Psoas muscle (tissue), 8 donors: ENCODE measurements at places on chromosomes 5 and 9.
A peak's percentile ranks its signal among the peaks of the same experiment; 100 is the strongest.

GRCh38 chr5:7745882-7746610, 104.9 kb downstream of the CFAP90 start:
- DNase-seq = peak; percentile 80

DNA sequence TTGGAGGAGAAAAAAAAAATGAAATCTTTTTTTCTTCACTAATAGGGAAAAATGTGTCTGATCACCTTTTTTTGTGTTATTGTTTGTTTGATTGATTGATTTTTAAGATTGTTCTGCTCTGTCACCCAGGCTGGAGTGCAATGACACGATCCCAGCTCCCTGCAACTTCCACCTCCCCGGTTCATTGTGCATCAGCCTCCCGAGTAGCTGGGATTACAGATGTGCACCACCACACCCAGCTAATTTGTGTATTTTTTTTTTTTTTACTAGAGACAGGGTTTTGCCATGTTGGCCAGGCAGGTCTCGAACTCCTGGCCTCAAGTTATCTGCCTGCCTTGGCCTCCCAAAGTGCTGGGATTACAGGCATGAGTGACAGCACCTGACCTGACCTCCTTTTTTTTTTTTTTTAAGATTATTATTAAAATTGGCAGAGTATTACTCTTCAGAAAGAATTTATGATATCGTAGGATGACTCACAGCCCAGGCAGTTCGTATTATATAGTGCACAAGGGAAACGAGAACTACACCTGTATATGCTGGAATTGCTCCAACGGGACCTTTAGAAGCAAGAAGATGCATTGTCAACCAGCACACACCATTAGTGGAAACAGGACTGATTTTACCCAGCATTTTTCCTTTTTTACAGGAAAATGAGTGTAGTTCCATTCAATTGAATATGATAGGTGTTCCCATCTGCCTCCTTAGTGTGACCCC, 27.7 kb downstream of the FUBP3 start:
- DNase-seq = no peak

- DNase-seq = no peak
Measured at GRCh38 chr9:33380390-33381094, 21.8 kb downstream of the AQP7 start.

GRCh38 chr5:73506459-73506955, 8.3 kb downstream of the BTF3 start:
- DNase-seq = no peak

GRCh38 chr5:2797981-2798380, 46.5 kb upstream of the IRX2 start:
- no peak for DNase-seq

- no peak for DNase-seq
Measured at GRCh38 chr5:159586921-159587320, 256.6 kb upstream of the IL12B start.

DNA sequence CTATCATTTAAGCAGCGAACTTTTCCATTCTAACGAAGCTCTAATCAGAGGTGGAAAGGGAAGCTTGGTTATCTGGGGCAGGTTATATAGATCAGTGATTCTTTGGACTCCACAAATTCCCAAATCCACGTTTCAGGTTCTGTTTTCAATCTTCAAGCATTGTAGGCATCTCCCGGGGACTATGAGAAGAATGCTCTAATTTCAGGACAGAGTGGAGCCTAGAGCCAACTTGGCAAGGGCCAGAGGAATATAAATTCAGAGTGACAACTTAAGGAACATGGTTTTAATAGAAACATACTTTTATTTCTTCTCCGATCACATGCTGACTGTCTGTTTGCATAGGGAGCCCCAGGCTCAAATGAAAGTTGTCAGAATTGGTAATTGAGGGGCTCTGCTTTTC, 514.0 kb upstream of the KLF4 start:
- DNase-seq = no peak

DNA sequence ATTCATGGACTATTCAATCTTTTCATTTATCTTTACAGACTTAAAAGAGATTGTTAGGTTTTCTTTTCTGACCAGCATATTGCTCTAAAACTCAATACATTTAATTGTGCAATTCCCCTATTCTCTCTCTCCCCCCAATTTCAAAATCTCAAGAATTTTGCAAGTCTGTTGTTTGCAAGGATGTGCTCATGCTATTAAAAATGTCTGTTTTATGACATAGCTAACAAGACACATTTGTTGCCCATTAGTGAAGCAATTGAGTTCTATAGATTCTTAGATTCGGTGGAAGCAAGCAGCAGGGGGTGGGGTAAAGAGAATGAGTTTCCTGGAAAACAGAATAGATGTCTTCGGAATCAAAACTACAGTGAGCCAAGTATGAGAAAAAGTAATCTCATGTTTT, 8.5 kb upstream of the CSNK1A1 start:
- no peak for DNase-seq

DNA sequence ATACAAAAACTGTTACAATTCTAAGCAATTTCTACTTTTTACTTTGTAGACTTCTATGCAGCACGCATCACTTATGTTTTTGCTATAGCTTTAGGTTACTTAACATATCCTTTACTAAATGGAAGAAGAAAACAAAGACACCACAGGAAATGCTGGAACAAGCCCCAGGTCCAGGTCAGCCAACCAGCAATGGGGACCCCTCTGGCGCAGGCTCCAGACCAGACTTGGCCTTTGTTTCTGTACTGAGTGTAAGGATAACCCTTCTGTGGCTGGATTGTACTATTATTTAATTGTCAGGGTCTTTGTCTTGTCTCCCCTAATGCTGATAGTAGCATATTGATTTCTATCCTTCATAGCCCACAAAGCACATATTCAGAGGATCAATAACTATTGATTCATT, 4.2 kb downstream of the SEMA4D start:
- no peak for DNase-seq

GRCh38 chr9:7287986-7288385, 511.6 kb downstream of the DMAC1 start:
- DNase-seq = no peak

DNA sequence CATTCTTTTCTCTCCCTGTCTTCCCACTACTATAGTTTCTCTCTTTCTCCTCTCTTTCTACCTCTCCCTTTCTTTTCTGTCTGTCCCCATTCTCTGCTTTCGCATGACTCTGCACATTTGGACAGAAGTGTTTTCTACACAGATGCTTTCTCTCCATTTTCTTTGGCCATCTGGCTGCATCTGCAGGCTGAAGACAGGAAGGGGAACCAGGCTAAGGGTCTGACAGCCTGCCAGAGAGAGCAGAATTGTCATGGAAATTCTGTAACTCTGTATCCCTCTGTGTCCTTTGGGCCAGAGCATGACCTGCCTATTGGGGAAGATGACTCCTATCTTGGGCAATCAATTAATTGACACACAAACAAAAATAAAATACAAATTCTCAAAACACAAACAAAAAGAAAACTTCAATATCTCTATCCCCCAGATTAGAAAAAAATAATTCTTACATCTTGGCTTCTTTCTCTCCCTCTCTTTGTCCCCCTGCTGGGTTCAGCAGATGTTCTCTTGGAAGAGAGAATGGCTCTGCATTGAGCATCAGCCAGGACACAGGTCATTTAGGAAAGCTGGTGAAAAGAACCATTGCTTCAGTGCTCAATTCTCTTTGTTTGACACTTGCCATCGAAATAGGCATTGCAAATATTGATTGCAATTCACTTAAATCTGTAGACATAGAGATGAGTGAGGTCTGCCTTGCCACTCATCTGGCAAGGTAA, 415.9 kb upstream of the KLF4 start:
- DNase-seq = no peak

DNA sequence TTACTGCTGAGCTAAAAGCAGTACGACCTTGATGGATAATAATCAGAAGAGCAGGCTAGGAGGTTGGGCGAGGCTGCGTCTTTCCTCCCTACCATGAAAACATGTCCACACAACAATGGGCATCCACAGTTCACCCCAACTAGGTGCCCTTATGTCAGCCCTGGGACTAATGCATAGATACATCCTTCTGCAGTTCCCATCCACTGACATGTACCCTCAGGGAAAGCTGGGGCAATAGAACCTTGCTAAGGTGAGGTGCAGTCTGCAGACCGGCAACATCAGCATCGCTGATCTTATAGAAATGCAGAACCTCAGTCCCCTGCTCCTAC, 697 bp upstream of the PRUNE2 start:
- DNase-seq = no peak

GRCh38 chr5:107565791-107566767, 104.7 kb downstream of the EFNA5 start:
- DNase-seq = no peak

- DNase-seq = no peak
Measured at GRCh38 chr5:145797336-145797735, 37.8 kb downstream of the PRELID2 start.

DNA sequence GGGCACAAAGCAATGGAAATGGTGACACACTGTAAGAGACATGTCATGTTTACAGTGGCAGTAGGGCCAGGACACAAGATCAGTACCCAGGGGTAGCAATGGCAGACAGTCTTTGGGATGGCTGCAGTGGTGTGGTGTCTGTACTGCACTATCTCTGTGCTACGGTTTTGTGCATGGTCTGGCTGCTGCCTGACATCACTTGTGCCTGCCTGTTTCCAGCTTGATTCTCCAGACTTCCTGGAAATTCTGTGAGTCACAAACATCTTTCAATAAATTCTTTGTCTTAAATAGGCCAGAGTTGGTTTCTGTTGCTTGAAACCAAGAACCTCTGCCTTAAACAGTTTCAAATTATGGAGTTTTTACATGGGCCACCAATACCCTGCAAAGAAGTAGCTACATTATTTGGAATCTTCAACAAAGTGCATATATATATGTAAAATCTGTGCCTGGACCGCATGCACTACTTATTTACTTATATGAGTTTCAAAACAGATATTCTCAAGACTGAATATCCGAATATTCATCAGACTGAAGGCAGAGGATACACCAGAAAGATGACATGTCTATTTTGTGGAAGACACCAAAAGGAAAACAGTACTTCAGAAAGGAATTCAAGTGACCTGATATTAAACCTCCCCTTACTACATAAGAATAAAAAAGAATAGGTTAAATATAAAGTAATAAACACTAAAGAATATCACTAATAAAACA, 188.1 kb downstream of the RFX3 start:
- no peak for DNase-seq

DNA sequence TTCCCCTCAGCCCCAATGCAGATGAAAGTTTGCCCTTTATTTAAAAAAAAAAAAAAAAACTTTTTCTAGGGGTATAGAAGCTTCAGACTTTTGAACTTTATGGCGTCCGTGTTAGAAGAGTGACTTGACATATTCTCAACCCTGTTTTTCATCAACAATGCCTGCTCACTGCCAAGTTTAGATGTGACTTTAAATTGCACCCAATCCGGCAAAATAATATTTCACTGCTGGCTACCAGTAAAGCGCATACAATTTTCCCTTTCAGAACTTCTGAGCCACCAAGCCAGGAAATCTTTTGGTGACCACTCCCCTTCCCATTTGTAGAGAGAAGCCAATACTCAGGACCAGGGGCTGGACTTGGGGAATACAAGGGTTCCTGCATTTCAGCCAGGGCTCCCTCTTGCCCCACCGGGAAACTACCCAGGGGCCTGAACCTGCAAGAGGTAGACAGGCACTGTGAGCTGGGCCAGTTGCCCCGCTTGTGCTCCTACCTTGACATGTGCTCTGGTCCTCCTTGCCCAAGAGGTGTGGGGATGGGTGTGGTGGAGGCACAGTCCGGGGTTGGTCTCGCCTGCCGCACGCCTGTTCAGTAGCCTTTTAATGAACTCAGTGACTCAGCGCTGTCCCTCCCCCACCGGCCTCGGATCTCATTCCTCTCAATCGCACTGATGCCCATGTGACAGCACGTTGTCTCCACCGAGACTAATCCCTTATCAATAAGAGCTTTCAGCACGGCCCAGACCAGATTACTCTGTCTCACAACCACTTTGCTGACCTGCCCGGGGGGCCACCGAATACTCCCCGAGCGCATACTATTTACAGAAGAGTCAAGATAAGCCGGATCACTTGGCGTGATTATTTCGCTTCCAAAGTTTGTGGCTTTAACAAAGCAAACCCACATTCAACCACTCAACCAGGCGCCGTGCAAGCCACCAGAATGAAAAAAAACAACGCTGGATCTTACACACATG, 226.4 kb downstream of the DCP2 start:
- peak; percentile 83 for DNase-seq

DNA sequence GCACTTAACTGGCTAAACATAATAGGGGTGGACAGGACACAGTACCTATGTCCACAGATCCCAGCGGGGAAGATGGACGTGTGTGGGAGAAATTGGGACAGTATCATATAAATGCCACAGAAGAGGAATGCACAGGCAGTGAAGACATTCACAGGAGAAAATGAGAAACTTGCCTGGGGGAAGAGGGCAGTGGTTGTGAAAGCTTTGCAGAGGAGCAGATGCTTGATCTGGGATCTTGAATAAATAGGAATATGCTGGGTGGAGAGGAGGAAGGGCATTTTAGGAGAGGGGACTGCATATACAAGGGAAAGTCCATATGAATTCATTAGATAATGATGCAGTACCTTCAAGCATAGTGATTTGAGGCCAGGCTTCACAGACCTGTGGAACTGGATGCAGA, 13.6 kb downstream of the TMEM268 start:
- DNase-seq = no peak

- DNase-seq = peak; percentile 81
Measured at GRCh38 chr5:178590141-178590923, at the start of gene COL23A1. COL23A1 (minus strand) TSS chr5:178590393.

- no peak for DNase-seq
Measured at GRCh38 chr5:132233811-132234683, 6.4 kb upstream of the P4HA2 start.

GRCh38 chr5:163659568-163659902, 154.1 kb downstream of the MAT2B start:
- DNase-seq = no peak

- no peak for DNase-seq
Measured at GRCh38 chr9:106479679-106480078, 383.3 kb upstream of the ZNF462 start.

- DNase-seq = no peak
Measured at GRCh38 chr9:127105805-127106465, 16.5 kb downstream of the ANGPTL2 start.

GRCh38 chr5:174531782-174532191, 192.6 kb upstream of the MSX2 start:
- no peak for DNase-seq

GRCh38 chr5:156678484-156678883, 171.6 kb upstream of the PPP1R2B start:
- DNase-seq = no peak

DNA sequence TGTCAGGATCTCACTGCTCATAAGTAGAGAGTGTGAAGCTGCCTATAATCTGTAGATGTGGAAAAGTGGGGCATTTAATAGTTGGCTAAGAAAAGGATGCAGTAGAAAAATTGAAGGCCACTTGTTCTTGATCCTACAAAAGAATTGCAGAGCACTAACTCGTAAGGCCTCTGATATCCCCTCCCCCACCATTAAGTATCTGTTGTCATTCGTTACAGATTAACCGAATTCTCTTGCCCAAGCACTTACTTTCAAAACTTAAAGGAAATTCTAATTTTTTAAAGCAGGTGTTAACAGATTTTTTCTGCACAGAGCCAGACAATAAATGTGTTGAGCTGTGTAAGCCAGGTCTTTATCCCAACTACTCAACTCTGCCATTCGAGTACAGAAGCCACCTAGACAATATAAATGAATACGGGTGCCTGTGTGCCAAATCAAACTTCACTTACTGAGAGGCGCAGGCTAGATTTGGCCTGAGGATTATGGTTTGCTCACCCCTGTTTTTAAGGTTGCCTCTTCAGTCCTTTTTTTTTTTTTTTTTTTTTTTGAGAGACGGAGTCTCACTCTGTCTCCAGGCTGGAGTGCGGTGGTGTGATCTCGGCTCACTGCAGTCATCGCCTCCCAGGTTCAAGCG, 234.8 kb downstream of the RFK start:
- no peak for DNase-seq

- peak; percentile 79 for DNase-seq
Measured at GRCh38 chr9:35114113-35114839, 1.4 kb downstream of the ATOSB start.
